ENCODE measurements at places on chromosomes 7 and 10.

- DNase-seq = no peak
Observed at GRCh38 chr10:127834221-127834620, 58.5 kb downstream of the CLRN3 start.

DNA sequence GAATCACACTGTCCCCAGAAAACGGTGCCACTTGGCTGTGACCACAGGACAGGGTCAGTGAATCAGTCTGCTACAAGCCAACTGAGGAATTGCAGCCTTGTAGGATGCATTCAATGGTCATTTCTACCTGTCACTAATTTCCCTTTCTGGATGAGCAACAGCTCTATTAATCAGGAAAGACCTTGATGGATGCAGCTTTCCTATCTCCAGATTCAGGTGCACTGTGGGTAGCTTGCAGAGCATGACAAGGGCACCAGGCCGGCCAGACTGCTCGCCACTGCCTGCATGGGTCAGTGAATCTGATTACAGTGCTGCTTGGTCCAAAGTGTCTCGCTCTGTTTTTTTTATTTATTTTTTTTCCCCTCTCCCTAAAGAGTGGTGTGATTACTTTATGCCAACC, 506.8 kb upstream of the AUTS2 start:
- DNase-seq = no peak

DNA sequence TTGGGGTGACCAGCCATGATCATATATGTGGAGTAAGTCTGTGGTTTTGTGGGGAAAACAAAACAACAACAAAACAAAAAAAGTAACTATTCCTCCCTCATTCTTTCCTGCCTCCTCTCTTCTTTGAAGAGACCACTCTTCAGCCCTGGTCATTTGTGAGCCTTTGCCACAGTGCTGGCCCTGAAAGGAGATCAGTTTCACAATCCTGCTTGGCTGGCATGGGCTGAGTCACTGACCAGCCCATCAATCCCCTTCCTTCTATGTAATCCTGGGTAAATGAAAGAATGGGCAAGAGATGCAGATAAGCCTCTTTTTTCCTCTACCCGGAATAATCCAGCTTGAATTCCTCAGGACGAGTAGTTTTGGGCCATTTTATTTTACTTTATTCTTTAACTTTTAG, 13.6 kb downstream of the CSTF2T start:
- DNase-seq = no peak

GRCh38 chr10:102467971-102468438, 16.7 kb upstream of the C10orf95 start:
- no peak for DNase-seq

- no peak for DNase-seq
Observed at GRCh38 chr10:114996542-114996941, 58.5 kb downstream of the TRUB1 start.

- no peak for DNase-seq
Observed at GRCh38 chr7:50197549-50197948, 104.5 kb upstream of the ZPBP start.

All from tongue (tissue), 3 donors.